ENCODE measurements at places on chromosomes 2 and 18. TPM values are rescaled to one million over a fixed set of nuclear protein-coding genes. Genes with fewer than 3 reads are reported as not detected.

- DNase-seq: no peak
Observed at GRCh38 chr18:2878656-2879330, 32.0 kb downstream of the EMILIN2 start.

DNA sequence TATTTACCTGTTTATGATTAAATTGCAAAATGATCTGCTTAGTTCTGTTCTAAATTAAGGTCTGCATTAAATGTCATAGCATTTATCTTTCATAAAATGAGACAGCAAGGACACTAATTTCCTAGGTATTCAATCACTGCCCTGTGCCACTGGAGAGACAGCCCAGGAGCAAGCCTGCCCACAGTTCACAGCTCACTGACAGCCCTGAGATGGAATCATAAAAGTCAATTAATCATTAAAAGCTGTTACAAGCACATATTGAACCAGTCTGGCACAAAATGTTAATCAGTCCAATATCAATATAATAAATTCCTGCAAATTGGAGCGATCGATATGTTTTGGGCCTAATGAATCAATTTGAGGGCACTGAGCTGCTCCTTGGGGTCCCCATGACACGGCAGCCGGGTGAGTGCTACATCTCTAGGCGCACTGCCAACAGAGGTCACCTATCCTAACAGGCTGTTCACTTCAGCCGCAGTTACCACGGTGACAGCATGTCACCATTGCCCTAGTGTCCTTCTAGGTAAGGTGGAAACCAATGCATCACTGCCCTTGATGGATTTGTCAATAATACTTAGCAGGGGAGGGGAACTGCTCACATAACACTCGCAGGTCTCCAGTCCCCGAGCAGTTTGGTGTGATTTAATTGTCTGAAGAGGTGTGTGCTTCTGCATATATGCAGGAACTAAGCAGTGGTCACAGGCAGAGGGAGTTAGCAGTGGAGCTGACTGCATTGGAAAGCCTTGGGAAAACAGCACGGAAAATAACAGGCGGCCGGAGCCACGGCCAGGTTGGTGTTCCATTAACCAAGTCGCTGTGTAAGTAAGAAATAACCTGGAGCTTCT, 47.3 kb downstream of the POU3F3 start:
- no peak for DNase-seq

DNA sequence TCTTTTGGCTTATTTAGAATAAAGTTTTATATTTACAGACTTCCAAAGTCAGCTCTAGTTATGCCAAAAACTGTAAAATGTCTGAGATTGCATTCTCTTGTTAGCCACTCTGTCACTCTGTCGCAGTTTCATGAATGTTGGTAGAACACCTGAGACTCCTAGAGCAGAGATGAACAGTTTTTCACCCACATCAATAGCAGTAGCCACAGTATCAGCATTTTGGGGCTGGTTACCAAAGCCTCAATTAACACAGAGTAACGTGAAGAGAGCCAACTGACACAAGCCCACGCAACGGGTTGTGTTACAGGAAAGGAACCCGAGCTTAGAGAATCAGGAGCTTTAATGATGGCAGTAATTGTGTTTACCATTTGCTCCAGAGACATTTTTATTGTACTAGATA, 443.0 kb upstream of the SLC39A10 start:
- DNase-seq: no peak

DNA sequence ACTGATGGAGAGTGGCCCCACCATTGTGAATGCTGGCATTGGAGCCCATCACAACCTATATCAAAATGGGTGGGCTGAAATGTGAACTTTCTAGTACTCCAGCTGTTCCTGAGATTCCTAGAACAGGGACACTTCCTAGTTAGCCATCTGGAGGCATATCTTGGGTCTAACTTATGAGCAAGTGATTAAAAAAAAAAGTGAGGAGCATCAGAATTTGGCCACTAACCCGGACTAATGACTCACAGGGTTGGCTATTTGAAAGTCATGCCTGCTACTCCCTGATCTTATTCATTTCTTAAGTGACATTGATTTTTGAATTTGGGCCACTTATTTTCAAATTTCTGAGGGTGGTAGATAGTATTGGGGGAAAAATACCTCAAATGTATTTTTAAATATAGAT, 216.6 kb downstream of the HRH4 start:
- no peak for DNase-seq

DNA sequence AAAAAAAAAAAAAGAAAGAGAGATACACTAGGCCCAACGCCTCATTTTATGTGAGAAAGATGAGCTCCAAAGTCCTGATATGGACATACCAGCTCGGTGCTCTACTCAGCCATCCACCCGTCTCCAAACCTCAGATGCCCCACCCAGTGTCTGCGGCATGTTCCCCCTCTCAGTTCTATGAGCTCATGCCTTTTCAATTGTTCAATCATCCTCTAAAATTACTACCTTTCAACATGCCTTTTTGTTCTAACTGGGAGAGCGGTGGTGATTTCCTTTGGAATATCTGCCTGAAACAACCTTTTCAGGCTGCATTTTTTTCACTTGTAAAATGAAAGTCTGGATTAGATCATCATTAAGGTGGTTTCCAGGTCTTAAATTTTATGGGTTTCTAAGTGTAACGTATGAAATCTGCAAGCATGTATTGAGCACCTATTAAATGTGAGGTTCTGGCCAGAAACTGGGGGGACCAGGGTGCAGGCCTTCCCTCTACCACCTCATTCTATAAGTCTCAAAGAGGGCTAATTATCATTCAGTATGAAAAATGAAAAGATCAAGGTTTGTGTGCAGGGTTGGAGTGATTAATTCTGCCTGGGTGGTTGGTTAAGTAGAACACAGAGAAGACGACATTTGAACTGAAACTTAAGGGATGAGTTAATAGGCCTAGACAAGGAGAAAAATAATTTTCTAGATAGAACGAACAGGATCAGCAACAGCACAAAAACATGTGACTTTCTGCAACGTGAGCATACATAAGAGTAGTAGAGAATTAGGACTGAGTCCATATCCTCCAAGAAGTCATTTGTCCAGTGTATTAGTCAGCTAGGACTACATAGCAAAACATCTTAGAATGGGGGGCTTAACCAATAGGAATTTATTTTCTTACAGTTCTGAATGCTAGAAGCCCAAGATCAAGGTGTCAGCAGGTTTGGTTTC, 87.4 kb upstream of the GLS start:
- no peak for DNase-seq

DNA sequence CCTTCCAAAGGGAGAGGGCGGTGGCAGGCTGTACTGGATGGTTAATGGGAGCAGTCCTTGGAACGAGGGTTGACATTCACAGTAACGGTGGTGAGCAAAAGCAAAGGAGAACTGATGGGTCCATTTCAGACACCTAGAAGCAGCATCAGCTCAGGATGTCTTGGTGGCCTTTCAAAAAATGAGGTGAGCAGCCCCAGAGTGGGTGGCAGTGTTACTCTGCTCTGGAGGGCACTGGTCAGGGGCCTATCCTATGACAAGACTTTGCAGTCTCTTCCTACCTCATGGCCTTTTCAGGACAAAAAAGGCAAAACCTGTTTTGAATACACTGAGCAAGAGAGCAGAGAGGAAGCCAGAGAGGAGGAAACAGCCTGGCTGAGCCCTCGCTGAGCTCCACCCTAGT, 23.5 kb downstream of the CAPN14 start:
- DNase-seq: no peak

- DNase-seq: no peak
Observed at GRCh38 chr18:72233106-72233505, 311.0 kb downstream of the CBLN2 start.

DNA sequence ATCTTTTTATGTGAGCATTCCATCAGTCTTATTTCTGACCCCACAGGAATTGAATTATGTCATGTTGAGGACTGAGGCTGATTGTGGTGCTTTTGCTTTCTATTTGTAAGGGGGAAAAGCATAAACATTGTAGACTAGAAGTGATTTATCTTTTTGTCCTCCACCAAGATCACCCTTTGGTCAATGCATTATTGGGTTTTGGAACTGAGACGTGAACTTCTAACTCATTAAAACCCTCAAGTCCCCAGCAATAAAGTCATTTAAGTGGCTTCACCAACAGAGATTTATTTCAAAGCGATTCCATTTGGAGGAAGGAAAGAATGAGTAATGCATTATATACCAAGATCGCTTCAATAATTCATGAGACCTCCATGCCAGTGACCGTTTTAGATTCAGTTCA, 75.5 kb upstream of the TXNDC2 start:
- no peak for DNase-seq

DNA sequence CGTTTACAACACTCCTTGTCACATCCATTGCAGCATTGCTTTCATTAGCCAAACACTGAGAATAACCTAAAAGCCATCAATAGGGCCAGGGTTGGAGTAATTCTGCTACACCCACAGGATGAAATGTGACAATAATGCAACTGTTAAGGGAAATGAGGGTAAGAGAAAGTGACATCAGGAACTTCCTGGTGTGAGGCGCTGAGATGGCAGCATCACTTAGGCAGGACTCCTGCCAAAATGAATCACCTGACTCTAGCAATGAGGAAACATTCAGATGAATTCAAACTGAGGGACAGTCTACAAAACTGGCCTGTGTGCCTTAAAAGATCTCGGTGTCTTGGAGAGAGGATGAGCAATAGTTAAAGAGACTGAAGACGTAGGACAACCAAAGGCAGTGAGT, 115.6 kb upstream of the AGAP1 start:
- DNase-seq: no peak

GRCh38 chr18:57122936-57123510, 23.9 kb upstream of the BOD1L2 start:
- no peak for DNase-seq

GRCh38 chr2:42314892-42315468, 46.0 kb downstream of the COX7A2L start:
- DNase-seq: no peak

Gene PRSS56
- total RNA-seq: not detected

Gene GCG
- not detected for total RNA-seq

Gene PIEZO2
- total RNA-seq: 3.1 TPM

Gene TSPYL6
- total RNA-seq: not detected

Gene CNTNAP5
- not detected for total RNA-seq

Gene ARHGAP25
- 8.3 TPM for total RNA-seq

Gene KCNIP3
- 5.2 TPM for total RNA-seq

Gene BMP10
- total RNA-seq: not detected

All from ascending aorta (tissue), 2 donors.